NCI-H460 (cell line): ENCODE measurements at places on chromosomes 4 and X. TPM values are rescaled to one million over a fixed set of nuclear protein-coding genes. Genes with fewer than 3 reads are reported as not detected.
A peak's percentile ranks its signal among the peaks of the same experiment; 100 is the strongest.

GRCh38 chrX:105822138-105823091, at the start of gene NRK:
Gene NRK (plus strand): TSS chrX:105822539. CDS start chrX:105822846, 307 bp downstream.
- DNase-seq: no peak

DNA sequence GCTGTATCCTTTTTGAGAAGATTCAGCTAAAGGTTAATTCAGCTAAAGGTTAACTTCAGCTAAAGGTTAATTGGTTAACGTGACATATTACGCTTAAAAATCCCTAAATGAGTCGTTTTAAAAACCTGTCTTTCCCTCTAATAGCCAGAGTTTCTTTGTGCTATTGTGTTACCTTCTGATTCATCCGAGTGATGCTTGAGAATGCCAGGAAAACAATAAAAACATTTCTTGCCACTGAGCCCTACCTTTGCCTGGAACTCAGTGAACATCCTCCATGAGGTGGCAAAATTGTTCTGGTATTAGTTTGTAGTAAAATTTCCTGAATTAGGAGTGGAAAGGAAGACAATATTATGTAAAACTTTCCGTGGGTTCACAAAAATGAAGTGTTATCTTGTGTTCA, 13.7 kb upstream of the TMPRSS11E start:
- DNase-seq: no peak

DNA sequence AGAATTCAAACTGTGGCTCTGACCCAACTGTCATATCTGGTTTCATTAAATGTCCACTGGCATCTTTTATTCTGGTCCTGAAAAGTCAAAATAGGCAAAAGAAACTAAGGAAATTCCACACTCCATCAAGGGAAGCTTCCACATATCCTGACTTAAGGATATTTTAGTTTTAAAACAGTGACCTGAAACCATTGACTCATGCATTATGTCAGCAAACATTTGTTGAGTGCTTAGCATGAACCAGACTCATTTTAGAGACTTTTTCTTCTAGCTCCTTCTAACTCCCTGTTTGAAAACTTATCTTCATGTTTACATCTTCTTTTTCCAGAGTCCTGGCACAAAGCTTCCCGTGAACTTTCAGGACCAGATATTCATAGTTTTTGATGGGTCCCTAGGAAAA, 6.9 kb upstream of the CXCL1 start:
- DNase-seq: no peak

DNA sequence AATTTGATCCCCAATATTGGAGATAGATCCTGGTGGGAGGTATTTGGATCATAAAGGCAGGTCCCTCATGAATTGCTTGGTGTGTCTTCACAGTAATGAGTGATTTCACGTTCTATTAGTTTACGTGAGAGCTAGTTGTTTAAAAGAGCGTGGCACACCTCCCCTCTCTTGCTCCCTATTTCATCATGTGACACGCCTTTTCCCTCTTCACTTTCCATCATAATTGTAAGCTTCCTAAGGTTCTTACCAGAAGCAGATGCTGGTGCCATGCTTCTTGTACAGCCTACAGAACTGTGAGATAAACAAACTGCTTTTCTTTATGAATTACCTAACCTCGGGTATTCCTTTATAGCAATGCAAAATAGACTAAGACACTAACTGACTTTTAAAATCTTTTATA, 34.0 kb upstream of the FMR1 start:
- DNase-seq: peak; percentile 38

DNA sequence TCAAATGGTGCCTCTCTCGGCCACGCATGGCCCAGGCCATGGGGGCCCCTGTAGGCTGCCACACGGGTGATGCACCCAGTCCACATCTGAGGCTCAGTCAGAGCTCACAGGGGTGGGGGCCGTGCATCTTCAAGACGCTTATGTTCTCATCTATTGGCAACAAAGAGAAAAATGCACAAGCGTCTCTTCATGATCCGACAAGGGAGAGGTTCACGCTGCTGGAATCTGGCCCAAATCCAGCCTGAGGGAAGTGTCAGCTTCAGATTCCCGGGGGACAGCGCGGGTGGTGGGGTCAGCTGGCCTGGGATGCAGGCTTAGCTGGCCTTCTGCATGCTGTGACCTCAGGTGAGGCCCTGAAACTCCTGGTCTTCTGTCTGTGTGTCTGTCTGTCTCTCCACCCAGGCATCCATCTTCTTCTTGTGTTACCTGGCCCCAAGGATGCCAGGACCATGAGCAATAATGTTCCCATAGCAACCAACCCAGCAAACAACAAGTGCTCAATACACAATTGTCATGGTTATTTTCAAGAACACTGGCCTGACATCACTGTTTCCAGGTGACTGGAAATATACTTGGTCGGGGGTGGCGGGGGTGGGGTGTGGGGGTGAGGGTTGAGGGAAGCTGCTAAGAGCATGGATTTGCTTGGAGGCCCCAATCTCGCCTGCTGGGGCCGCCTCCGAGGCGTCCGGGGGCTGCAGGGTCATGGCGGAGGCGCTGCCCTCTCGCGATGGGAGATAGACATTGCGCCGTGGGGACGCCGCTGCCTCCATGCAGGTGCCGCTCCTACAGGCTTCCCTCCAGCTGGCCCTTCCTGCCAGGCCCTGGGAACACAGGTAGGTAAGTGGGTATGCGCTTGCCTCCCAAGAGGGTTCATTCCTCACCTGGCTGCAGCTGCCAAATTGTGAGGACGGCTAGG, 48.3 kb downstream of the ABLIM2 start:
- DNase-seq: no peak

DNA sequence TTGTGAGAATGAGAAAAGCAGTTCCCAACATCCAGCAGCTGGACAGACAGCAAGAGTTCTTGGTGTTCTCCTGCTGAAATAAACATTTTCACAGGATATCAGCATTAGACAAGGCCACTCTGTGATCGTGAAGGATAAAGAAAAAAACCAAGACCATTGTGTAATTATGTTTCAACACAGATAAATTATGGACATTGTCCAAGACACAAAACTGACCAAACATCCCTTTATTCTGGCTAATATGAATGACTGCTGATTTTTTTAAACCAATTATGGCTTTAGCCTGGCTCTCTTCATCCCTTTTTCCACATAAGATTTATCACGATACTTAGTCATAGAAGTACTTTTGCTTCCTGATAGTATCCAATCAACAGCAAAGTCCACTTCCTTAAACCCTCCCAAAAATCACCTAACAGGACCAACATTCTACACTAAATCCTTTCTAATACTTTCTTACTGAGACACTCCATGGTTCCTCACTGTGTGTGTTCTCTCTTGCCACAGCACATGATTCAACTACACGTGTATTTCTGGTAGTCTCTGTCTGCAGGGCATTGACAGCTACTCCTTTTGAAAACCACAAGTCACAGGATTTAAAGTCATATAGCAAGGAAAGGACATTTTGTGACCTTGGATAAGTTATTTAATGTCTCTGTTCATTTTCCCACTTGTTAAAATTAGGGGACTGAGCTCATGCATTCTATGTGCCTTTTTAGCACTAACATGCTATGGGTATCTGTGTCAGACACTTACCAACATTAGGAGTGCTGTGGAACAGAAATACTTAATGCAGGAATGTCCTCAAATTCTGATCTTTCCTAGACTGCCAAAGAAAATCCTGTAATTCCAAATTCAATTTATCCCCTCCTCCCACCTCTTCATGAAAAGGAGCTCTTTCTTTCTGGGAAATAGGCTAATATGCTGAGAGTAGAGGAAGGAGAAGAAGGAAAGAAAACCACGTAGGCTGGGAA, 137.2 kb upstream of the PGRMC2 start:
- no peak for DNase-seq

- DNase-seq: no peak
Measured at GRCh38 chr4:80592950-80593349, 257.4 kb downstream of the CFAP299 start.

The POU3F4 gene
- total RNA-seq: not detected in 2 replicates

The PWWP3B gene
- 0.06 and 0.12 TPM in 2 replicates for total RNA-seq

The XAGE2 gene
- total RNA-seq: not detected in 2 replicates
